ENCODE measurements at places on chromosomes 2 and 18. TPM values are rescaled to one million over a fixed set of nuclear protein-coding genes. Genes with fewer than 3 reads are reported as not detected.

DNA sequence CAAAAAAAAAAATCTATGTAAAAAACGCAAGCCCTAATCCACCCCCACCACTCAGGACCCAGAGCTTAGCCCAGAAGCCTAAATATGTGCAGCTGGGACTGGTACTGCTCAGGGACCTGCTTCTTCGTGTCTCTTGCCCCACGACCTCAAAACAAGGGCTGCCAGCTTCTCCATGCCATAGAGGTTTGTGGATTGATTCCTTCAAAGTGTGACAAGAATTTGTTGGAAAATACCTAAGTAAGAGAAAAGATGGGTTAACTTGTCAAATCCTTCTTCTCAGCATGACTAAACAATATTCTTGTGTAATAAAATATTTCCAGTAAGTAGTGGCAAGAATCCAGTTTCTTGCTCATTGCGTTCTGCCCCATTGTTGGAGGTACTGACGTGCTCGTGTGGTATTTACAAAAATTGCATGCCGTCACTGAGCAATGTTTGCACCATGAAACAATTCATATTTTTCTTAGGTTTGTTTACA lies 825 bp upstream of the SCYGR1 start:
- DNase-seq = no peak

HOXD12 gene
- not detected for polyA plus RNA-seq

DNA sequence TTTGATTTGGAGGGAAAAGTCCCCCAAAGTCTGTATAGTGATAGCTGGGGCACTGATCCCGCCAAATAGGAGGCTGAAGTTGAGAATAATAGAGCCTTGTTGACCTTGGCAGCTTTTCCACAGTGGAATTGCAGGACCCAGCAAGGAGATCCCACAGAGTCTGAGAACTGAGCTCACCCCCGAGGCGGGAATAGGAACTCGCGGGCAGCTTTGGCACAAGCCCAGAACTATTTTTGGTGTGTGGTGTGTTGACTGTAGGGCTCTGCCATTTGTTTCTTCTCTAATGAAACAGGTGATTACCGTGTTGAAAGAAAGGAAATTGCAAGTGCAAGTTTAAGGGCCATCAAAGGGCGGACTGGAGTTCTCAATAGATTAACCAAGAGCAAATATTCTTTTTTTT lies 34.0 kb downstream of the SH3RF3 start:
- no peak for DNase-seq

- DNase-seq = no peak
These were observed 254.0 kb upstream of the RBMS1 start for GRCh38 chr2:160747501-160748170.

KCNJ13 gene
- 2.0 TPM for polyA plus RNA-seq
